ENCODE measurements at places on chromosomes 1 and 21.

DNA sequence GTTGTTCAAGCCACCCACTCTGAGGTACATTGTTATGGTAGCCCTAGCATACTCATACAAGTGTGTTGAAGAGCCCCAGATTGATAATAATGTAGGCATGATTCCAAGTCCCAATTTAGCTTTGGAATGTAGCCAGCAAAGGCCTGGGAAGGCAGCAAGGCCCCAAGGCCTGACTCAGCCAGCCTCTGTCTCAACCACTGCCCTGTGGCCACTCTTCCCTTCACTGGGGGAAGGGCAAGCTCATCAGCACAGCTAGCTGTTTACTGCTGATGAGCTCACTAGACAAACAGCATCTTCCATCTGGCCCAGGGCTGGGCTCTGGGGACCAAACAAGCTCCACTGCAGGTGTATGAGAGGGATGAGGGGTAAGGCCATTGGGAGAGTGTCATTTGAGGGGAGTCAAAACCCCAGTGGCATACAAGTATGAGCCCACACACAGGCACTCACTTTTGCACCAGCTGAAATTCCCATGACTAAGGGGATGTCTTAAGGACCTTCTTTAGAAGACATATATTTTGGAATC lies 2.2 kb upstream of the IRF6 start:
- DNase-seq = peak; percentile 97

GRCh38 chr1:16243215-16243610 lies 6.2 kb upstream of the CPLANE2 start:
- no peak for DNase-seq

DNA sequence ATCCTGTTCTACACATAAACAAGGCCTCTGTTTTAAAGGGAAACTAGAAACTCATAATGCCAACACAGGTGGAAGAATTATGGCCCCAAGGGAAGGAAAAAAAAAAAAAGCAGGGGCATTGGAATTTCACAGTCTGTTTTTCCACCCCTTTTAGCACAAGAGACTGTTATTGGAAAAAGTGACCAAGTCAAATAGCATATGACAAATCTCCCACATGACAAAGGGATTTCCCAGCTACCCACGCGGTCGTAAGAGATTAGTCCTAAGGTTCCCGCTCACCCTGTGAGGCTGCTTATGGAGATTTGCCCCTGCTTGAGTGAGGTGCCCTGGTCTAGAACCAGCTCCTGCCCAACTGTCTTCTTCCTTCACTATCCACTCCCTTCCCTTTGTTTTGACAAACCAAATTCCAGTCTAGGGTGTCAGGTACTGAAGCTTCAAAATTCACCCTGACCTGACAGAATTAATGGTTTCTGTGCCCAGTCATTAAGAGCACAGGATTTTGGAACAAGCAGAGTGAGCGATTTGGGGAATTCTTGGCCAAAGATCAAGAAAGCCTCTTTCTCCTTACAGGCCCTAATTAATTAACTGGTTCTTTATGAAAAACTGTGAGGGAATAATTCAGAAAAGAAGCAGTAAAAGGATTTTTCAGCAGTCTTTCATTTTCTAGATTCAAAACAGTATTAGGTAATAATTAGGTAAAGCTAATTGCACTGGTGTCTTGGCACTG lies 107.3 kb downstream of the NMNAT2 start:
- no peak for DNase-seq

GRCh38 chr1:85650645-85651044 lies 57.6 kb downstream of the ZNHIT6 start:
- no peak for DNase-seq

- DNase-seq = no peak
Measured at GRCh38 chr1:78040484-78041089, 5.2 kb upstream of the GIPC2 start.

DNA sequence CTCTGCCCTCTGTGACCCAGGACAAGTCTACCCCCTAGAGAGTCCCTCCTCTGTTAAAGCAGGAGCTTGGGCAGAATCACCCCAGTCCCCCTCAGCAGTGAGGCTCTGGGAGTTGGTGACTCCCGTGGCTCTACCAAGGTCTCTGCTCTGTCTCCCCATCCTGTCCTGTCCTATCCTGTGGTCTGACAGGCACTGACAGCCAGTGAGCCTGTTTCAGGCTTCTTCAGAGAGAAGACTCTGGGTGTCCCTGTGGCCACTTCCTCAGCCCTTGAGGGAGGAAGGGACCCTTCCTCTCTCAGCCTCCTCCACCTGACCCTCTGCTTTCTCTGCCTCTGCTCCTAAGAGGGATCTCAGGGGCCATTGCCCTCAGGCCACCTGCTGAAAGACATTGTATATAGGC lies 148.7 kb downstream of the FCRL5 start:
- DNase-seq = no peak

DNA sequence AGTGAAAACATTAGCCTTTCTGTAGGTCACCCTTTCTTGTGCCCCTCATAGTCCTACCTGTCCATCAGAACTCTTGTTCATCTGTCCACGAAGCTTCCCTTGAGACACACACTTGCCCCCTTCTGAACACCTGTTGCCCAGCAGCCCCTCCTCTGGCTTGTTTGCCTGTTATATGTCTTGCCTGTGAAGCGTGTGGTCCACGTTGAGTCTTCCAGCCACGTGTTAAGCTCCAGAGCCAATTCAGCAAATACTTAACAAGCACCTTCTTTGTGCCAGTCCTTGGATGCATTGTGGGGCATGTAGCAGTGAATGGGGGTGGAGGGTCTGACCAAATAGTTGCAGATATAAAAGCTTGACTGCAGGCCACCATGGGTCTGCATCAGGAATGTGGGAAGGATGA lies 66.6 kb downstream of the MAN1C1 start:
- DNase-seq = no peak

DNA sequence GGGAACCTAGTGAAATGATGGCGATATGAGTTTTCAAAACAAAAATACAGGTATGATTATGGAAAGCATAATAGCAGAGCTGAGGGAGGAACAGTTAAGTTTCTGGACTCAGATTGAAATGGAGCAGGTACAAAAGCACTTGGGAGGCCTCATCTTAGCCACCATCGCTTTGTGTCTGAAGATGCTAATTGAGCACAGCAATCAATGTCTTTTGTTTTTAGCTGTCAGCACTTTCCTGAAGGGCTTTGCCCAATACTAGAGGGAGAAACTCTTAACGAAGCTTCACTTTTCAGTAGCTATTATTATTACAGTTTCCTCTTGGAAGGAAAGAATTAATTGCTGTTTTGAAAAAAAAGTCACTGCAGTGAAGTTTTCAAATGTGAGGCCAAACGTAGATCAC lies 348.7 kb downstream of the RWDD3 start:
- DNase-seq = no peak

DNA sequence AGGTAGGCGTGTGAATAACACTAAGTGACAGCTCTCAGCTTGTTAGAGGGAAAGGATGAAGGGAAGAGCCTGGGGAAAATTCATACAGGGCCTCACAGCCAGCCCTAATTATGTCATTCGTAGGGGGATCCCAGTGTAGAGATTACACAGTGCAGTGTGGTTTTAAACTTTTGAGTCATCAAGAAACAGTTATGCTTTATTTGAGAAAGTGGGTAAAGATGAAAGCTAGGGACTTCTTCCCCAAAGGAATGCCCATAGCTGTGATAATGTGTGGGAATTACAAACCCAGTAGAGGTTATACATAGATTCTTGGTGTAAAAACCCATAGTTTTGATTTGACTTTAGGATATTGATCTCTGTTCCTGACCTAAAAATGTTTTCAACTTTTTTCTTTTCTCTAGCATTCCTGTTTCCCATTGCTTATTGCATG lies 1.9 kb downstream of the TTF2 start:
- DNase-seq = no peak

DNA sequence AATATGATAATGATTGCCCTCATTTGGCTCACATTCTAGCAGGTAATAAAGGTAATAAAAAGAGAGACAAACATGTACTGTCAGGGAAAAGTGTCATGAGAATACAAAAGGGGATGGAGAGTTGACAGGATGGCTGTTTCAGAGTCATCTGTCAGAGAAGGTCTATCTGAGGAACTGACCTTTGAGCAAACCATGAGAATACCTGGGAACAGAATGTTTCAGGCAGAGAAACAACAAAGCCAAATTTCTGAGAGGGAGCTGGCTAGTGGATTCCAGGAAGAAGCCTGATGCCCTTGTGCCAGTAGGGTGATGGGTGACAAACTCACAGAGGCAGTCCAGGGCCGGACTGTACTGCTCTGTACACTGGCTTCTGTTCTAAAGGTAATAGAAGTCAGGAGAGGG lies 107.2 kb downstream of the C1orf21 start:
- no peak for DNase-seq

GRCh38 chr1:35924838-35925237 lies 6.1 kb upstream of the AGO3 start:
- DNase-seq = no peak

- peak; percentile 16 for DNase-seq
Measured at GRCh38 chr1:25710583-25711347, 89.2 kb upstream of the SELENON start.

DNA sequence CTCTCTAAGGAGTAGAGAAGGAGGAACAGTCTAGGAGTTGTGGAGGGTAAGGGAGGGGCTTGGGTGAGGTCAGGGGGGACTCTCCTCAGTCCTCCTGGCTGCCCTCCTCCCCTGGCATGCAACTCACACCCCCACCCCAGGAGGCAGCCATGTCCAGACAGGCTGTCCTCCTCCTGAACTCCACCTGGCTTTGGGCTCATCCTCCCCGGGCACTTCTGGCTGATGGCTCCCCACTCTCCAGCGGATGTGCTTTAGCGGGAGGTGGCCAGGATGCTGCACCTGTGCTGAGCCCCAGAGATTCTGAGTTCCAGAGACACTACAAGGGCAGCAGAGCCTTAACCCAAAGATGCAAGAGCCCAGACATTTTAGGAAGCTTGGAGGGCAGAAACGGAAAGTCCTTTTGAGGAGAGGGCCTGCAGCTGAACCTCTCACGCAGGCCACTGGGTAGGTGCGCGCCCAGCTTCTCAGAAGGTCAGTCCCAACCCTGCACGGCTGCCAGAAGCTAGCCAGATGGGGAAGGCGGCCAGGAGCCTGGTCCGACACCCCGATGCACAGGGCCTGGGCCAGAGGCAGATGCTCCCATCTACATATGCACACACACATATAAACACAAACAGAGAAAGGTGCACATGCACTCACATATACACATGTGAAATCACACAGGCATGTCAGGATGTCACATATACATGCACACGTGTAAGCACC lies 83.4 kb downstream of the PDE9A start:
- DNase-seq = no peak

DNA sequence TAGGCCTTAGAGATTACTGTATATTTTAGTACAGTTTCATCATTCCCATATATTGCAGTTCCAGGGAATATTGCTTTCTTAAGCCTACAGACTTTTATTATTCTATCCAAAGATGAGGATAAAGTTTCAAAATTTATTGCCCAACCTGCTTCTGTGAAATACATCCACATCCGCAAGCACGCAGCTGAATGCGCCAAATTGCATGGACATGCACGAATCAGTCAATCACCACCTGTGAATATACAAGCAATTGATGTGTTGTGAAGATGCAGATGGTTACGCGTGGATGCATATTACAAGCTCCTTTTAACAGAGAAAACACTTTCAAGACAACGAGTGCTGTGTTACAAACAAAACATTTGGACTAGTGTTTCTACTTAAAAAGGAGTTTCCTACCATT lies 577.8 kb upstream of the PLXNA2 start:
- DNase-seq = no peak

DNA sequence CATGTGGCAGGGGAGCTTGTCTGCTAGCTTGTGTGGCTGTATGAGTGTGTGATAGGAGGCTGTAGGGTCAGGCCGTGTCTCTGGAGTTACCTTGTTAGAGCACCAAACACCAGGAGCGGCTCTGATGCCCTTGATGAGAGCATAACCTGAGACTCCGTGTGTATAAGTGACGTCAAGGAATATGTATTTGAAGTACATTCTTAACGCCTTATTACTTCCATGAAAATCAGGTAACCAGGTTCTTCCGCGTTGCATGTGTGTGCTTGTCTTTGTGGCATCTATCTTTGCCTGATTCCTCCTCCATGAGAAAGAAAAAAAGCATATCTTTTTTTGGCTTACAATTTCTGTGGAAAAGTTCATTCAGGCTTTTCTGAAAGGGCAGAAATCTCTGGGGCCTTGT lies 4.6 kb downstream of the OLFML3 start:
- no peak for DNase-seq

DNA sequence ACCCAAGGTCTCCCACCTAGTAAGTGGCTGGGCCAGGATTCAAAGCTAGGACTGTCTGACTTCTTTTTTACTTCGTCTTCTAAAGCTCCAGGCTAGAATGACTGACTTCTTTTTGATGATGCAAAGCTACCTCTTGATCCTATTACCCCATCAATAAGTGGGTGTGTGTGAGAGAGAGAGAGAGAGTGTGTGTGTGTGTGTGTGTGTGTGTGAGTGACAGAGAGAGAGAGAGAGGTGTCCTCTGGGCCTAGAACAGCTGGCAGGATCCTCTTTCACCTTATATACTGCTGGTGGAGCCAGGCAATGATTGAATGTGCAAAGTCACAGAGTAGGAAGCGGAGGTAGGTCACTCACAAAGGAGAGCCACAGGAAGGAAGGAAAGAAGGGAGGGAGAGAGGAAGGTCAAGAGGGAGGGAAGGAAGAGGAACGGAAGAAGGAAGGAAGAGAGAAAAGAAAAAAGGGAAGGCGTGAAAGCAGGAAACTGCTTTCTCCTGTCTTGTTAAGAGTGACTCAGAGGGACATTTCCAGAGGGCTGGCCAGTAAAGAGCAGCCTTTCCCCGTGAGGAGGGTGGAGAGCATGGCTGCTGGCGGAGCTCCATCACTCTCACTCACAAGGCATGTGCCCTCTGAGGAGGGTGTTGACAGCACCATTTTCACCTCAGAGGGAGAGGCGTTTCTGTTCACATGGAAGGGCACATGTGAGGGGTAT lies 68.9 kb downstream of the CDC7 start:
- peak; percentile 22 for DNase-seq

DNA sequence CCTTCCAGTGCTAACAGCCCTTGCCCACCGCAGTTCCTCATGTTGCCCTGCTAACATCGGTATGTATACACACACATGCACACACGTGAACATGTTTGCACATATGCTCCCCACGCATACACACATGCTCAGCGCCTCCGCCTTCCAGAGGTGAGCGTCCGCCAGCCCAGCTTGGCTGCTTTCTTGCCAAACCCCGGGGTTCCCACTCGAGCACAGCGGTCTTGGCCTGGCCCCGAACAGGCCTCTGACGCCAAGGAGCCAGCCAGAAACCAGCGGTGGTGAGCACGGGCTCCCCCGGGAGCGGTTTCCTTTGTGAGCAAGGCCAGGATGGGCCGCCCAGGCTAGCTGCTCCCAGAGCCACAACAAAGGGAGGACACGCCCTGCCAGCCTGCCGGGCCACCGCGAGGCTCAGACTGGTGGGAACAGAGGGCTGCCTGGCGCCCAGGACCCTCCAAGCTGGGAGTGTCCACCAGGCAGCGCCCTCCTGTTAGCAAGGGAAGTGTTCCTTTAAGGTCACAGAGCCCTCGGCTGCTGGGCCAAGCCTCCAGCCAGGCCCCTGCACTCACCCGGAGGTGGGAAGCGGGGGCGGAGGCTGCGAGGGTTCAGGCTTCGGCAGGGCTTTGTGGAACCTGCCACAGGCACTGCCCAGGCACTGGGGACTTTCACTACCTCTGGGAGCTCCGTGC lies 65.4 kb downstream of the ALPL start:
- peak; percentile 83 for DNase-seq

GRCh38 chr1:182616130-182617013 lies 12.2 kb upstream of the RGS16 start:
- DNase-seq = no peak
